Stimulated activated CD4-positive, alpha-beta T cell treated with anti-CD3 and anti-CD28 coated beads, Interleukin-1b, Interleukin-23, amount 100 ng/mL, for 24 hours (primary cell): ENCODE measurements at places on chromosomes 6 and 20.

DNA sequence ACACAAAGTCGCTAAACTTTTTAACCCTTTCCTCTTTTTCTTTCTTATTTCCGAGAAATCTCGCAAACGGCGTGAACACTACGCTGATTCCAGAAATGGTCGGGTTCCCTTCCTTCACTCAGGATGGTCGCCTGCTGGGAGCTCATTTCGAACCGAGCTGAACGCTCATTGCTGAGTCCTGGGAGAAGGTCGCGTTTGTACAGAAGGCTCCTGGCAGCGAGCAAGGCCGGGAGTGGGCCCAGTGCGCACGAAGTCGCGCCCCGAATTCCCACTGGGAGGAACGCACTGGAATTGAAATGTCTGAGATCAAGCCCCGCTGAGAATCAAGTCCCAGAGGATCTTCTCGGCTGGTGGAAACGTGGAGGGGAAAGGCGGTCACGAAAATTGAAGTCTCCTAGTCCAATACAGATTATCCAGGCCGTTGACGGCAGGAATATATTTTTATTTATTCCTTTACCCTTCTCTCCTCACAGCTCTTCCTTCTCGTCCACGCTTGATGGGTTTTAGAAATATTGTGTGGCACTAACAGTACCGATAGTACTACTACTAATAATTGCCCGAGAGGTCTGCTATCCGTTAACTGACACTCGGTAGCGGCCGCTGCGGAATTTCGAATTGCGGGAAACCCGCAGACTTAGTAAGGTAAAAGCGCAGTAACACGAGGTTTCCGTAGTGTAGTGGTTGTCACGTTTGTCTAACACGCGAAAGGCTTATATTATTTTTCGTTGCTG lies 207.2 kb upstream of the ZNF184 start:
- DNase-seq = no peak

- no peak for DNase-seq
These were observed 178.3 kb downstream of the SYNDIG1 start for GRCh38 chr20:24647713-24648112.

- no peak for DNase-seq
These were observed 664 bp downstream of the BTN3A3 start for GRCh38 chr6:26440977-26441358.

GRCh38 chr6:160952633-160953281 lies 38.8 kb upstream of the MAP3K4 start:
- no peak for DNase-seq

- peak; percentile 21 for DNase-seq
These were observed 21.4 kb upstream of the PREP start for GRCh38 chr6:105424175-105424783.

DNA sequence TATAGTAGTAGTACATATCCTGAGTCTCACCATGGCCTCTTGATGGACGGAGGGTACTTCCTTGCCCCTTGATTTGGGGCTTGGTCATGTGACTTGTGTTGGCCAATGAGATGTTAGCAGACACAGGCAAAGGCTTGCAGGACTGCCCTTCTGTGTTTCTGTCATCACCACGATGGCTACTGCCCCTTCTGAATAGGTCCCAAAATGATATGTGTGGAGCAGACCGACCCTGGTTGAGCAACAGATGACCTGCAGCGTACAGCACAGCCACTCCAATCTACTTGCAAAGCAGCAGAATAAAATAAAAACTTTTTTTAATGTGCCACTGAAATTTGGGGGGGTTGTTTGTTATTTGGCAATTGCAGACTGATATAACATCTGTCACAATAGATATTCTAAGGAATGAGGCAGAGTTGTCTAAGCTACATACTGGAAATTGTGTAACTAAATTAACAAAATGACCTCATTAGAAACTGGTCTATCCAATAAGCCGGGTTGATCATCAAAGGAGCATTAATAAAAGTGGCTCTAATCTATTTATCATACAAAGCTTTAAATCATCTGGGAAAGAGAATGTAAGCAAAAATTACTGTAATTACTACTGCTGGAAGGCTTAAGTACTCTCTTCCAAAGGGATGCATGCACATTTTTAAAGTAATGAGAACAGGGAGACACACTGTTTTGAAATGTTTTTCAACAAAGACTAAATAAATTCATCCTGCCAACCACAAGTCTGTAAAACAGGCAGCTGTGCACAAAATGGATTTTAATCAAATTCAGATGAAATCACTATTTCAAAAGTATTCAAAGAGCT lies 209.5 kb downstream of the KIF16B start:
- DNase-seq = no peak

- DNase-seq = no peak
These were observed 1129.5 kb downstream of the EPHA7 start for GRCh38 chr6:92289831-92290230.

- DNase-seq = no peak
These were observed 5.4 kb downstream of the TLDC2 start for GRCh38 chr20:36881331-36881730.

DNA sequence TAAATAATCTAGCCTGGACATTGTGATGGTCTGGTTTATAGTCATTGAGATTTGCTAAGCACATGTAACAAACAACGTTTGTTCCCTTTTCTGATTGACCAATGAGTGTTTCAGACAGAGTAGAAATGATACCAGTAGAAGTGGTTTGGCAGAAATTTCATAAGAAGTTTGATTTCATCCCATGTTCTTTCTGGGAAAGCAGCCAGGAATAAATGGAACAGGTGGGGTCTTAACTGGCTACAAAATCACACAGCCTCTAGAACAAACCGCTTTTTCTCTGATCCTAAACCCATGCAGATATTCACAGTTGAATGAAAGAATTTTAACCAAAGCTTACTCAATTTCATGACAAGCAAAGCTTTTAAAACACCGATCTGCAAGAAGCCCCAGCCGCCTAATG lies 227.5 kb downstream of the UST start:
- no peak for DNase-seq

DNA sequence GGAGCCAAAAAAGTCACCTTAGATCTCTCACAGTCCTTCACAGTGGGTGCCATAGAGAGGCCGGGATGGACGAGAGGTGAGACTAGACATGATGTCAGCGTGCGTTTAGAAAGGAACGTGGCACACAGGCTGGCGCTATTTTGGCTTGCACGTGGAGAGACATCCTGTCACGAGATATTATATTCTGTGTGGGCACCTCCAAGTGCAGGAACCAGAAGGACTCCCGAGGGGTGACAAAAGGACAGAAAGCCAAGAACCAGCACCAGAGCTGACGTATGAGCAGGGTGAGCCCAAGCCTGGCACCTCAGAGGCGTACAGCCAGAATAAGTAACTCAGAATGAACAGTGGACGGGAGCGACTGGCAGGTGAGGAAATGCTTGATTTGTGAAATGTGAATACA lies 49.9 kb upstream of the QKI start:
- no peak for DNase-seq

- DNase-seq = no peak
These were observed 207.2 kb upstream of the STXBP5 start for GRCh38 chr6:146997062-146997461.
